ENCODE measurements at places on chromosomes 6 and 20. TPM values are rescaled to one million over a fixed set of nuclear protein-coding genes. Genes with fewer than 3 reads are reported as not detected.

DNA sequence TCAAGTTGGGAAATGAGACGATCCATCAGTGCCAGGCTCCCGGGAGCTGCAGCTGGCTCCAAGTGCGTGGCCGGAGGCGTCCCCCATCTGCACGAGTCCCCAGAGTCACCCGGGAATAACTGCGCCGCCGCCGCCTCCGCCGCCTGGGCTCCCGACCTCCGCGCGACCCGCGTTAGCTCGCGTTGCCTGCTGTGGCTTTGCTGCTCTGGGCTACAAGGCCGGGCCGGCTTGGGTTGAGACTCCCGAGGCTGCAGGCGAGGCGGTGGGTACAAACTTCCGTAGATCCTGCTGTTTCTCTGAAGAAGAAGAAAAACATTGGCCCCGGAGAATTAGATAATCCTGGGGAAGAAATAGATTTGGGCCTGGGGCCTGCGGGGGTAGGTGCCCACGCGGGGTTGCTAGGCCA lies 7.4 kb upstream of the LAMP5 start:
- no peak for DNase-seq

Gene SALL4
- total RNA-seq: 0.92 TPM

DNA sequence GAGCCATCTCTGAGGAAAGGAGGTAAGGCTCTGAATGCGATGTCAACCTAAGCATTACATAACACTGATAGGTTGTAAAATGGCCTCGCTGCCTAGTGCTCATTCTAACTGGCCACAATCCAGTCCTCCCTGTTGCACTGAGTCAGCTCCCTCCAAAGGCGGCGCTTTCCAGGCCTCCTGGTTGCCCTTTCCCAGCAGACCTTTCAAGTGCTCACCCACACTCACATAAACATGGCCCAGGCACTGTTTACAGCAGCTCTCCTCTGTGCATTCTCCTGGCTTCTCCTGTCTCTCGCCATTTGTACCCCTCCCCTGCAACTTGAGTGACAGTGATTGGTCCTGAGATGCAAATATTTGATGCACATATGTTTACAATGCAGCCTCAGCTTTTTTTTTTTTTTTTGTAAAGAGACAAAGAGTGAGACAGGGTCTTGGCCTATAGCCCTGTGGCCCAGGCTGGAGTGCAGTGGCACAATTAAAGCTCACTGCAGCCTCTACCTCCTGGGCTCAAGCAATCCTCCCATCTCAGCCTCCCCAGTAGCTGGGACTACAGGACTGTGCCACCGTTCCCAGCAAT lies 36.8 kb upstream of the PRND start:
- DNase-seq: no peak

Gene BPIFA1
- total RNA-seq: not detected

- DNase-seq: no peak
These were observed 153.5 kb upstream of the SCGN start for GRCh38 chr6:25498505-25498904.

- no peak for DNase-seq
These were observed 116.5 kb downstream of the SYNDIG1 start for GRCh38 chr20:24585796-24586522.
